ENCODE measurements at places on chromosomes 4 and X.

DNA sequence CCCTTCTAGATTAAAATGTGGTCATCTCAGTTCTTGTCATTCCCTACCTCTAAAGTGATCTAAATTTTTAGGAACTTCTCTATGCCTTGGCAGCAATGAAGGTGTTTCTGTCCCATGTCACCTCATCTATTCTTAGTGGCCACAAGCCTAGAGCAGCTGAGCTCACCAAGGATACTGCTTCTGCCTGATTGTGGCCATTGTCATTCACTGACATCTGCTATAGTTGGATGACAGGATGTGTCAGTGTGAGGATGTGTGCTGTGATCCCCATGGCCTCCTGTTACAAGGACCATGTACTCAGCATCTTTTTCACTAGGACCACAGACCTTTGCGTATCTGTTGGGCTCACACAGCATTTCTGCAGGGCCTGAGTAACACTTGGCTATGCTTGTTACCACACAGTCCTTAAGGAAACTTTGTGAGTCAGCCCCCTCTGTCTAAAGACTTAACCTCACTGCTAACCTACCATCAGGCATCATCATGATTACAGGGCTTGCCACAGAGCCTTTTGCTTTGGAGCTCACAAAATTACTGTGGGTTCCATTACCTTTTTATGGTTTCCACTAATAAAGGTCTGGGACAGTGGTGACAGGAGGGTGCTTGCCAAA, 421.0 kb downstream of the ADAM29 start:
- no peak for DNase-seq

DNA sequence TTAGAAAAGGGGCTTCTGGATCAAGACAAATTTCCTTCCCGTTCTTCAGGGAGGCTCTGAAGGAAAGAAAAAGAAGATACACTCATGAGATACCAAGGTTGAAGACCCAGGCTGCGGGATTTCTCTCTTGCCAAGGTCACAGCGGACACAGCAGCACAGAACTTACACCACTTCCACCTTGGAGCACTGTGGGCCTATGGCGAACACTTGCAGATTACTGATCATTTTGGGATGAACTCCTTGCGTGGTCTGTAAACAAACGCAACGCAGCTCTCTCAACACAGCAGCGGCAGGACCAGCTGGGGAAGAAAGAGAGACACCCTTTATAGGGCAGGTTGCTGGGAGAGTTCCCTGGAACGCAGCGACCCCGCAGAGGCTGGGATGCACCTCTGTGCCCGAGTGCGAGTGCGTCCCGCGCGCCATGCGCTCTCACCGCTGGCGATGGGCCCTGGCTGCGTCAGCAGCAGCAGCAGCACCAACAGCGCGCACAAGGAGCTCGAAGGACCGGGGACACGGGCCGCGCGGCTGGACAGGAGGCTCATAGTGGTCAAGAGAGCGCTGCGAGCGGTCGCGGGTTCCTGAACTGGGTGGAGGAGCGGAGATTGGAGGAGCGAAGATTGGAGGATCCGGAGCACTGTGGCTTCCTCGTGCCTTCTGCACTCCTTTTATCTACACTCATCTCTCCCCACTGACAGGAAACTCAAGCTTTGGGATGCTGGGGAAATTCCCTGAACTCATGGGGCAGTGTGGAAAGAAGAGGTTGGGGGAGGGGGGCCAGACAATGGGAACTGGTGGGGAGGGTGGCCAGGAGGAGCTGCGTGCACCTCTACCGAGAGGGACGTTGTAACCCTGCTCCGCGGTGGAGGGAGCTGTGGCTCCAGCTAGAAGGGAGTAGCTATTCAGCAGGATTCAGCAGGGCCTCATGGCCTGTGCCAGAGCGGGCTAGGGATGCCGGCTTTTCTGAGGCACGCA, at the start of gene CXCL5:
Gene CXCL5 (minus strand): TSS at position 638 of the 972 bp plus-strand sequence. CDS start 96 bp downstream, at position 542.
- DNase-seq, result no peak

GRCh38 chr4:8504279-8505007, 63.9 kb downstream of the TRMT44 start:
- no peak for DNase-seq

DNA sequence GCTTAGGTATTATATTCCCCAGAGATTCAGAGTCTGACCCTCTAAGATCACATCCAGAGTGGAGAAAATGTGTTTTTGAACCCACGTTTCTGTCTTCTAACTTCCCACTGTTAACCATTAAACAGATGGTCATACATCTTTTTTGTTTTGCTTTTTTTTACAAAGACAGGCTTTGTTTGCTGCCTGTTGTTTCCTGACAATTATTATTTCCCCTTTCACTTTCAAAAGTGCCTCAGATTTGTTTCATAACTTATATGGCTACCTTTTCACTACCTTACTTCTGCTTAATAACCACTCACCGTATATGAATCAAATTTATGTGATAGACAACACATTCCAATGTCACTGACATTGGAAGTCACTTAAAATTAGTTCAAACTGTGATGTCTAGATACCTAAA, 142.2 kb downstream of the HS3ST1 start:
- no peak for DNase-seq

DNA sequence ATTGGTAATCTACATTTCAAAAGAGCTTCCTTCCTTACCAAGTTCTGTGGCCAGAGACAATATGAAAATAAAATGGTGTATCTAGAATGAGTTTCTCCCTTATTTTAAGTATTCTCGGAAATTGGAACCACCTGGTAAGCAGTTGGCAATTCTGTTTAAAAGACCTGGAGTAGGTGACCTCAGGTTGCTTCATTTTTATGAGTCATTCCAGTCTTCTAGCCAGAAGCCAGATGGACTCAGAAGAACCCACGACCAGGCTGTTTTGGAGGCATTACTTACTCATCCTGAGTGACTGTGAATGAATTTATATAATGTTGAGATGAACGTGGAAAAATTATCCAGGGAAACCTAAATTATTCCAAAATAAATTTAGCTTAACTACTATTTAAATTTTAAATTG, 9.1 kb downstream of the BMPR1B start:
- peak; percentile 5 for DNase-seq

GRCh38 chr4:25330905-25331808, 18.6 kb downstream of the ZCCHC4 start:
- DNase-seq, result no peak

- no peak for DNase-seq
These were observed 259.4 kb upstream of the PCDH7 start for GRCh38 chr4:30460818-30461217.

DNA sequence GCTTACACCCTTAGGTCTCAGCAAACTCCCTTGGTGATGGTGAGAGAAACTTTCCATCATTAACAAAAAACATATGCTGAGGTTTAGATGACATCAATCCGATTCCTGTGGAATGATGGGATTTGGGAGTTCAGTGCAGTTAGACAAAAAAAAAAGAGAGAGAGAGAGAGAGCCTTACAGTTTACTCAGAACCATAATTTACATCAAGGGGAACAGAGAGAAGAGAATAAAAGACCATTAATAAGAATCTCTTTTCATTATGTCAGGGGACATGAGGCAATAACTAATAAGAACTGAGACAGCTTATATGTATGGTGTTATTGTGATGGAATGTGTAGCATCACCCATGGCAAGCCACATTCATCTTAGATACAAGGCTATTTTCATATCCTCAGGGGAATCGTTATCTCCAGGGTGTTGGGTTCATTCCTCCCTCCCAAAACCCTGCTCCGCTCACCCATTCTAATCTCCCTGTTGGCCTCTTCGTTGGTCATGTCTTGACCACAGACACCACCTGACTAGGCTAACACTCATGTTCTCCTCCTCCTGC, 175.7 kb upstream of the MXRA5 start:
- peak; percentile 19 for DNase-seq

GRCh38 chr4:2321279-2322196, 59.6 kb upstream of the MXD4 start:
- DNase-seq, result no peak

DNA sequence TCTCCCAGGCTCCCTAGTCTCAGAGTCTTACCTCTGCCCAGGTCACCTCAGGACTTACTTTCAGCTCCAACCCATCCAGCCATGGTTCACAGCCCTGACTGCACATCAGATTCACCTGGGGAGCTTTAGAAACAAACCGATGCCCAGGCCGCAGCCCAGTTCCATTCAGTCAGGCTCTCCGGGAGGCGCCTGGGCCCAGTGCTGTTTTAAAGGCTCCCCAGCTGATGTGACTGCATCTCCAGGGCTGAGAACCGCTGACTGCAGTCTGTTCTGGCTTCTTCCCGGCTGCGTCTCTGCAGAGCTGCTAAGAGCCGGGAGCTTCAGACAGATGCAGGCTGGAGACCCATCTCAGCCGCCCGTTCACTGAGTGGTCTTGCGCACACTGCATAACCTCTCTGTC, 44.4 kb upstream of the LGI2 start:
- no peak for DNase-seq
